ENCODE measurements at places on chromosomes 2 and 18. TPM values are rescaled to one million over a fixed set of nuclear protein-coding genes. Genes with fewer than 3 reads are reported as not detected.

GRCh38 chr2:65204461-65205210, 23.0 kb upstream of the ACTR2 start:
- no peak for DNase-seq

DNA sequence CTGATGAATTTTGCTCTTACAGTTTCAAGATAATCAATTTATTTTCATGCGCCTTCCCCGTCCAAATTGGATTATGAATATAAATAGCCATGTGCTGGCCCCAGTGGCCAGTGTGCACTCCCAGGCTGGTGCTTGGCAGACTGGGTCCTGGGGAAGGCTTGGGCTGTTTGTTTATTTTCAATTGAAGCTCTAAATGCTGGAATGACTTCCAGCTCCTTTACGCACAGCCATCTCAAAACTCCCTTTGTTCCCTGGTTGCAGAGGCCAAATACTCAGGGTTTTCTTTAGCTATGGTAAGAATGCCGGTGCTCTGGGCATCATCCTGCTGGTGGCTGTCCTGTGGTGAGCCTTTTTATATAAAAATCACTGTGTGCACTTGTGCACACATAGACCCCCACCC, 131.5 kb downstream of the PRKCE start:
- no peak for DNase-seq

GRCh38 chr18:61080954-61081528, 252.2 kb upstream of the CDH20 start:
- no peak for DNase-seq

- no peak for DNase-seq
These were observed 6.3 kb downstream of the C2orf81 start for GRCh38 chr2:74414881-74415761.

- DNase-seq = no peak
These were observed 665.5 kb downstream of the NYAP2 start for GRCh38 chr2:226064932-226065570.

Gene DCC
- total RNA-seq = 8.4 TPM

Gene CIB4
- not detected for total RNA-seq

Gene PLEK
- not detected for total RNA-seq

Gene NPHP1
- 14.3 TPM for total RNA-seq

Gene ZEB2
- 0.49 TPM for total RNA-seq

Gene ABCG8
- not detected for total RNA-seq

Gene GPR75
- total RNA-seq = 3.9 TPM

Data from progenitor cell of endocrine pancreas (in vitro differentiated cells).